ENCODE measurements at places on chromosomes 4 and X. TPM values are rescaled to one million over a fixed set of nuclear protein-coding genes. Genes with fewer than 3 reads are reported as not detected.

DNA sequence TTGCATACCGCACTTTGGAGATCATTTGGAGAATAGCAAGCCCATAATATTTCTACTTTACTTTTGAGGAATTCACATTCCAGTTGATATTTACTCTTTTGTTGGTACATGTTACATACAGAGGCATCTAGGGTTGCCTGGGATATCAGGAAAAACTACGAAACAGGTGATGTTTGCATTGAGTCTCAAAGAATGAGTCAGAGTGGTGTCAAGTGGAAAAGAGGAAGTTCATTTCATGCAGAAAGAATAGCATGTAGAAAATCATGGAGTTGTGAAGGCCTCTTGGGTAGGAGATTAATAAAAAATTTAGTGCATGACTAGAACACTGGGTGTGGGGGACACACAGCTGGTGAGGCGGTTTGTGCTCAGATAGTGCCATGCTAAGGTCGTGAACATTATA is 33.5 kb upstream of the ELOVL6 start:
- DNase-seq: no peak

- no peak for DNase-seq
Observed at GRCh38 chr4:151407018-151407417, 2.0 kb upstream of the FHIP1A start.

DNA sequence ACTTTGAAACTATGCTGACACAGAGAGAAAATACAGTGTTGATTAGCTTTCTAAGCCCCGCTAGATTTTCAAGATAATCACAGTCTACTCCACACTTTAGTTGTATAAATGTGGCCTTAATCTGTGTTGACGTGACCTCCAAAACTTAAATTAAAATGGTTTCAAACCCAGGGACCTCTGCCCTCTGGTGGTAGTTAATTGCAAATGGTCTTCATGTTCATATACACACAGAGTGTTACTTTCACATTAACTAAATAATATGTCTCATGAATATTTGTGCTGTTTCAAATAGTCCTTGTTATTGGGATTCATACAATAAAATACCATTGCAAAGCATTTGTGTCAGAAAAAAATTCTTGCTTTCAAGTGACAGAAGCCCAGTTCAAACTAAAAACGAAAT is 64.3 kb downstream of the TASL start:
- no peak for DNase-seq

GRCh38 chr4:111466811-111467604 is 678.2 kb upstream of the FAM241A start:
- no peak for DNase-seq

DNA sequence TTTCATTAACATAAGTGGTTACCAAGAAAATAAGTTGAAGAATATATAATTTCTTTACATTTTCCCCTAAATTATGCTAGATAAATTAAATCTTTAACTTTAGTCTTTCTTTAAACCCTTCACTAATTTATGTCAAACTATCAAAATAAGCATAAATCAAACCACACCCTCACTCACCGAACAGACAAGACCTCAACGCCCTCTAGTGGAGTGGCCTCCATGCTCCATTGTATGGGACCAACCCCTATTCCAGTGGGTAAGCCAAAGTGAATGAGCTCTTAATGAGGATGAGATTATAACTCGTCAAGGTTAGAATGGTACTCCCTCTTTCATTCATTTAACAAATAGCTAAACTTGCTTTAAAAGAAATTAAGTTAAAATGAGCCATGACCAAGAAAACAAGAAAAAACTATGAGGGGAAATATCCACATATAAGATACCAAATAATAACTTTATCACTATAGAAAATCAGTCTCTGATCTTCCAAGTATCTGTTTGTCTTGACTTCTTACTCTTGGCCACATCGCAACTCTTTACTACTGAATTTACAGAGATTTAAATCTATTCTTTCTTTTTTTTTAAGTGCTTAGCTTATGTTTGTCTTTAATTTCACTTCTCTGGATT is 15.6 kb upstream of the BBS12 start:
- no peak for DNase-seq

PRR27 gene
- 0.14 TPM for polyA plus RNA-seq

NDUFA1 gene
- polyA plus RNA-seq: 118 TPM

All from left renal cortex interstitium (tissue), 4 donors.